ENCODE measurements at places on chromosomes 6 and 20.

- DNase-seq: no peak
Observed at GRCh38 chr20:57986666-57987065, 241.8 kb downstream of the ANKRD60 start.

DNA sequence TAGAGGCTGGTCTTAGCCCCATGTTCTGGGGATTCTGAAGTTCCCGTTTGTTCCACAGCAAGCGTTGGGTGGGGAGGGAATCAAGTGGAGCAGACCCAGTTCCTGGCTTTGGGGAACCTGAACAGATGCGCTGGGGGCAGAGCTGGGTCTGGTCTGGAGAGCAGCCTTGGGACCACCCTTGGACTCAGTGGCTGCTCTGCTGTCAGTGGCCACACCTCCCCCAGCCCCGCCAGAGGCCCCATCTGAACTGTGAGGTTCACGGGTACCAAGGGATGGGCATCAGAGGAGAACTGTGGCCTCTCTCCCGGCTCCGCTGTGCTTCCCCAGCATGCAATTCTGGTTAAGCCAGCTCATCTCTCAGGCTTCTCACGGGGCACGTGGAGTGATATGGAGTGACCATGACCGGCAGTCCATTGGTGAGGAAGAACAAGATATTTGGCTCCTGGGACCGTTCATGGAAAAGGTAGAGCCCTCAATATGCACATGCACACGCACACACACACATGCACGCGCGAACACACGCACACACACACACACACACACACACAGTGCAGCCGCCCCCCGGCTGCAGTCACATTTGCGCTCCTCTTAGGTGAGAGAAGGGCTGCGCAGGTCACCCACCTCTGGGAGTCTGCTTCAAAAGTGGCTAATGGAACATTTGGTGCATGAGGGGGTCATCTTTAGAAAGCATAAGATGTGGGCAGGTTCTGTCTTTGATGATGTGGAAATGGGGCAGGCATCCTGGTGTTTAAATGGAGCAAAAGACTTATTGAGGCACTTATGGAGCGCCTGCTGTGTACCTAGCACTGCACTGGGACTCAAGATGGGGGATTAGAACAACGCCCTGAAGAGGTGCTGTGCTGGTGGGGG lies 6.0 kb downstream of the DLGAP4 start:
- DNase-seq: no peak

- no peak for DNase-seq
Observed at GRCh38 chr6:2986722-2987221, 12.9 kb upstream of the NQO2 start.

GRCh38 chr6:72149715-72150114 lies 263.4 kb downstream of the RIMS1 start:
- no peak for DNase-seq

GRCh38 chr6:111559188-111560097 lies 46.2 kb downstream of the TRAF3IP2 start:
- no peak for DNase-seq

- no peak for DNase-seq
Observed at GRCh38 chr20:54745780-54746179, 270.4 kb downstream of the DOK5 start.

- DNase-seq: no peak
Observed at GRCh38 chr6:145924600-145924999, 39.6 kb downstream of the SHPRH start.

DNA sequence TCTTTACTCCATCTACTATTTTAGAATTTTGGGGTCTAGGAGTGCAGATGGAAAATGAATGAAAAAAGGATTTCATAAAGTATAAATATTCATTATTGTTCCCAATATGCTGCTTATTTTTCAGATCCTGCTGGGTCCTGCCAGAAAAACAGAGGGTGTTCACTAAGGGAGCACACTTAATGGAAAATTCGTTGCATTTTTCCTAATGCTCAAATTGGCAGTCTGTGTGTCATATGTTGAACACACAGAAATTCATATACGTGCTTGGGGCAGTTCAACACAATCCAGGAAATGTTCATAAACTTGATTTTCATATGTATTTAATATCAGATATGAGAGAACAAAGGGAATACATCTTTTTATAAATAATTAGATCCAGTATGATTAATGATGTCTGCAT lies 1019.4 kb downstream of the EPHA7 start:
- DNase-seq: no peak

- DNase-seq: no peak
Observed at GRCh38 chr6:1615151-1615852, 5.6 kb downstream of the FOXC1 start.

GRCh38 chr6:109454496-109455436 lies 806 bp downstream of the MICAL1 start:
- peak; percentile 78 for DNase-seq

DNA sequence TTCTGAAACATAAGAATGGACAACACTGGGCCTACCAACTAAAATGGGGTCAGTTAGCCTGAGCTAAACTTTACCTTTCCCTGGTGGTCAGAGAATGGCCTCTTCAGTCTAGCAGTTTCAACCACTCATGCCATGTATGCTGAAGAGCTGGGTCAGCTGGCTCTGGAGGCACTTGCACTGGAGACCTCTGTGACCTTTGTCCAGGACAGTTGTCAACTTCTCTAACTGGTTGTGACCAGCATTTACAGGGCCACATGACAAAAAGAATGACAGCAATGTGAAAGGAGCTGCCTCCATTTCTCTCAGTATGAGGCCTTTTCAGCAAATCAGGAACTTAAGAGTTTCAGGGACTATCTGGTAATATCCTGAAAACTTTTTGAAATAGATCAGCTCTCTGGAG lies 59.9 kb upstream of the TMEM30A start:
- DNase-seq: no peak

- DNase-seq: no peak
Observed at GRCh38 chr6:13048113-13048512, 280.2 kb downstream of the TBC1D7 start.

DNA sequence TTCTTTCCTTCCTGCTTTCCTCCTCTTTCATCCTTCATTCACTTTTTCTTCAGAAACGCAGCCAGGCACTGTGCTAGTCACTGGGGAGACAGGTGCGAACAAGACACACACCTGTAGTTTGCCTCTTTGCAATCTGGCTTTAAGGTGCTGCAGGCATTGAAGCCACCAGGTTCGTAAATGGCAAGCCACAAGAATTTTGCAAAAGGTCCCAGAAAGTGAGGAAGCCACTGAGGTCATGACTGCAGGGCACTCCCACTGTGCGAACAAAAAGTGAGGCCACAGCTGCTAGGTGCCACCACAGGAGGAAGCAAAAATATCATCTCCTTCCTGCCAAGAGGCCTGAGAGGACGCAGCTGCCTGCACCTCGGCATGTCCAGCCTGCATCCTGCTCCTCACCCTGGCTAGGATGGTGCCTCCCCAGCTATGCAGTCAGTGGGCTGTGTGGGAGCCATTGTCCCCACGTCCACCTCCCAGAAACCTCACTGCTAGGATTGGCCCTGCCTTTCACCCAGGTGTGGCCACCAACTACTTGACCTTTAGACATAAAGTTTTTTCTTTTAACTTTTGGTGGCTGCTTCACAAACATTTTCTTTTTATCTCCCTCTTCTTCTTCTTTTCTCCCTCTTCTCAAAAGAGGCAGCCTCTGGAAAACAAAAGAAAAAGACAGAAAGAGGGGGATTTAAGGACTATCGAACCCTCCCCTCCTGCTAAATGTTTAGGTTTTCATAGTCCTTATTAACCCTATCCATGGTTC lies 230.8 kb downstream of the BCAS1 start:
- DNase-seq: peak; percentile 32

GRCh38 chr6:43143235-43144128 lies 27.6 kb upstream of the SRF start:
- peak; percentile 91 for DNase-seq

DNA sequence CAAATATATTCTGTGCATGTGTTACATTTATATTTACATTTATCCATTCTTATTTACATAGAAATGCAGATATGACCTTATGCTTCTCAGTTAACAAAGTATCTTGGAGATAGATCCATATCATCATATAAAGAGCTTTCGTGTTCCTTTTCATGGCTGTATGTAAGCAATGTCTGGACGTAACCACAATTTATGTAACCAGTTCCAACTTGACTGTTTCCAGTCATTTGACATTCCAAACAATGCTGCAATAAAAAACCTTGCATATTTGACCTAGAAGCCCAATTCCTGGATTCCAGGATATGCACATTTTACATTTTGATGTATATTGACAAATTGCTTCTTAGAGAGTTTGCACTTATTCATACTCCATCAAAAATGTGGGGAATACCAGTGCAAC lies 113.7 kb upstream of the F13A1 start:
- no peak for DNase-seq

DNA sequence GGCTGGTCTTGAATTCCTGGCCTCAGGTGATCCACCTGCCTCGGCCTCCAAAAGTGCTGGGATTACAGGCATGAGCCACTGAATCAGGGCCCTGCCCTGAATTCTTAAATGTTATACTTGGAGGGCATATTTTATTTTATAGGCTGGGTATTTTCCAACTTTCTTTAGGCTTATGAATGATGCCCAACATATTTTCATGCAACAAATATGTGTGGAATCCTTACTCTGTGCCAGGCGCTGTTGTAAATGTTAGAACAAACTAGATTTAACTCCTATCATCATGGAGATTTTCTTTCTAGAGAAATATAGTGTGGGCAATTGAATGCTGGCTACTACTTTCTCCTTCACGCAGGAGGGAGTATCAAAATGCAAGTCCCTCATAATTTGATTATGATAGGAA lies 71.2 kb downstream of the SAMD5 start:
- no peak for DNase-seq

DNA sequence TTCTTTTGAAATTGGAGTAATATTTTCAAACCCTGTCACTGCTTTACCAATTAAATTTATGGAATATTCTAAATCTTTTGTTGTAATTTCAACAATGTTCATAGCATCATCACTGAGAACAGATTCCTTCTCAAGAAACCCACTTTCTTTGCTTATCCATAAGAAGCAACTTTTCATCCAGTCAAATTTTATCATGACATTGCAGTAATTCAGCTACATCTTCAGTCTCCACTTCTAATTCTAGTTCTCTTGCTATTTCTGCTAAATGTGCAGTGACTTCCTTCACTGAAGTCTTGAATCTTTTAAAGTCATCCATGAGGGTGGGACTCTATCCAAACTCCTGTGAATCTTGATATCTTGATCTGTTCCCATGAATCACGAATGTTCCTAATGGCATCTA lies 132.4 kb downstream of the INSM1 start:
- DNase-seq: no peak

DNA sequence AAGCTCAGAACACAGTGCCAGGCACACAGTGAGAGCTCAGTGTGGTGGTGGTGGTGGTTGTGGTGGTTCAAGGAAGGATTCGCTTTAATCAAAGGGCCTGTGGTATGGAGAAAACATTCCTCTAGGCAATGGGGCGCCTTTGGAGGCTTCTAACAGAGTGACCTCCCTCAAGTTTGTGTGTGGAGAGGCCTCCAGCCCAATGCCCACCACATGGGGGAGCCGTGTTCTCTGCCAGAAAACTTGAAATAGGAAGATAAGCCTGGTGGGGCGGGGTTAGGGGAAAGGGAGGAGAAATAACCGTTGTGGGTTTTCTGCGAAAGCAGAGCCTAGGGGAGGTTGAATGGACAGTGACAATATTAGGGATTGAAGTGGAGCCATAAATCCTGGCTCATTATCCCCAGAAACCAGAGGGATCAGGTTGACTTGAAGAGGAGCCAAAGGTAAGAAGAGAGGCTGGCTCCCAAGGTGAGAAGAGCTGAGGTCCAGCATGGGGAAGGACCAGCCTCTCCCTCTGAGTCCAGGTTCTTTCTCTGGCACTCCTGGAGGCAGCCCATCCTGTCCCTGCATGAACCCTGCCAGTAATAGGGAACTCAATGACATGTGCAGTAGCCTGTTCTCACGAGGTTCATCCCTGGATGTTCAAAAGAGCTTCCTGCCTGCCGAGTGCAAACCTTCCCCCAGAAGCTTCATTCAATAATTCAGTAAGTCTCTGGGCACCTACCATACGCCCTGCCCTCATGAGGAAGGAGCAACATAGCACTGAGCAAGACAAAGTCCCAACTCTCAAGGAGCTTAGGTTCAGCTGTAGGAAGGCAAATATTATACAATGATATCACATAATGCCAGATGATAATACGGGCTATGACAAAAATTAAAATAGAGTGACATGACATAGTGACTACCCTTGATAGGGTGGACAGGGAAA lies 51.4 kb downstream of the TGM2 start:
- no peak for DNase-seq

GRCh38 chr6:13431861-13432465 lies 55.4 kb downstream of the GFOD1 start:
- DNase-seq: peak; percentile 34

- no peak for DNase-seq
Observed at GRCh38 chr6:130050230-130050629, 31.8 kb downstream of the L3MBTL3 start.

GRCh38 chr6:138104618-138105213 lies 2.5 kb downstream of the PERP start:
- no peak for DNase-seq

DNA sequence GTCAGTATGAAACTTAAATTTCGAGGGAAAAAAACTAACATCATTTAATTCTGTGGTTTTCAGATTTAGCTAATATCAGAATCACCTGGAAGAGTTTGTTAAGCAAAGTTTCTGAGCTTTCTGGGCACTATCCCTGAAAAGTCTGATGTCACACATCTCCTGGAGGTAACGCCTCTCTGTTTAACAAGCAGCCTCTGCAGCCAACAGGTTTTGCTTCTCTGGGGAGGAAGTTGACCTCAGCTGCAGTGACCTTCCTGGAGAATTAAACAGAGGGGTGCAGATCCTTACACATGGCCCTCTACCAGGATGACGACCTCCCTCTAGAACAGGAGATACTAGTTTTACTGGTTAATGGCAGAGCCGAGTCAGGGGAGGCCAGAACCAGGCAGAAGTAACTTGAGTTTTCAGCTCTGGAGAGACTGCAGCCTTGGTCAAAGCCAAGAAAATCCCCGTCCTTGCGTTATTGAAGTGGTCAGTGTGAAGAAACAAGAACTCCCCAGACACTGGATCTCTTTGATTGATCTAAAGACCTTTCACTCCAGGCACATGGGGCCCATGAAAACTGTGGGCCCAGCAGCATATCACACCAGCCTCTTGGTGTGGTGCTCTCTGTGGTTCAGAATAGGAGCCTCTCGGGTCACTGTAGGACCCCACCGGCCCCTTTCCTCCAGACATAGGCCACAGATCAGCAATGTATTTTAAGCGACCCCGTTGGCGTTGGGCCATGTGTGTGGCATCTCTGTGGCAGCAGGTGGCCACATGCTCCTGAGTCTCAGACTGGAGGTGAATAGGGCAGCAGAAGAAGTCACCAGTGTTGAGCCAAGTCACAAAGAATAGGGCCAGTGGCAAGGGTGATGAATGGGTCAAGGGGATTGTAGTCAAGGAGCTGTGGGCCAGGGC lies 33.4 kb upstream of the CCR6 start:
- peak; percentile 51 for DNase-seq

DNA sequence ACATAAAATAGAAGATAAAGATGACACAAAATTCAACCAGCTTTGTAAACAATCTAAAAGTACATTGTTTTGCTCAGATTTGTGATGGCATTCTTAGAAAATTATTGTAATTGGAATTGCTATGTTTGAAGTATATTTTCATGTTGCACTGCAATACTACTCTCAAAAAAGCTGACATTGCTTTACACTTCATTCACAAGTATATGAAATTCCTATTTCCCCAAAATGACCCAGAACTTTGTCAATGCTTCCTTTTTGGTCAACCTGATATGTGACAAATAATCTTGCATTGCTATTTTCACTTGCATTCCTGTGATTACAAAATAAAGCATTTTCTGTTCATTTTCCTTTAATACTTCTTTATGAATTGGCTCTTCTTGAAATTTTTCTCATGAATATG lies 104.1 kb upstream of the BMP5 start:
- DNase-seq: no peak
